ENCODE measurements at places on chromosomes 7 and 10.

- DNase-seq = no peak
Measured at GRCh38 chr10:2494399-2494798, 572.9 kb upstream of the PFKP start.

- DNase-seq = no peak
Measured at GRCh38 chr10:125011926-125012705, 70.2 kb downstream of the ZRANB1 start.

- no peak for DNase-seq
Measured at GRCh38 chr10:49616421-49617101, 2.7 kb downstream of the CHAT start.

DNA sequence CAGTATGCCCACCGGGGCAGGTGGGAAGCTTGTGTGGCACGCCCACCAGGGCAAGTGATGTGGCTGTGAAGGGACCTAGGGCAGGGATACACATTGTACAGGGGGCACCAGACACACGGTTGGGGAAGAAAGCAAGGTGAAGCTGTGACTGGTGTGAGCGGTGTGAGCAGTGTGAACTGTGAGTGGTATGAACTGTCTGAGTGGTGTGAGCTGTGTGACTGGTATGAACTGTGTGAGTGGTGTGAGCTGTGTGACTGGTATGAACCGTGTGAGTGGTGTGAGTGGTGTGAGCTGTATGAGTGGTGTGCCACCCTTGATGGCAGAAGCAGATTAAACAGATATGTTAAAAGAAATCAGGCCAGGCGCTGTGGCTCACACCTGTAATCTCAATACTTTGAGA lies 48.1 kb downstream of the DPYSL4 start:
- no peak for DNase-seq

DNA sequence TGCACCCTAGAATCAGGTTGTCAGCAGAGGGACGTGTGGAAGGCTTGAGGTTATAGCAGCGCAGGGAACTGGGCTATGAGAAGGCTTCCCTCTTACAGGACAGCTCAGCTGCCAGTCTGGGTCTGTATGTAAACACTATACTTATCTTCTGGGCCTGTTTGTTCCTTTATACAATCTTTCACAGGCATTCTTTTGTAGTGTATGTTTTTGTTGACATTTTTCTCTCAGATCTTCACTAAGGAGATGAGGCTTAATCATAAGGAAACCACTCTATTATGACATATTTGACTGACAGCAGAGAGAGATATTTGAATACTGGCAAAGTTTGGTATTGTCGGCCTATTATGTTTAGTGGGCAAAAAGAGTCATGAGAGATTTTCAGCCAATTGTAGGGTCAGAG lies 929 bp downstream of the GBF1 start:
- no peak for DNase-seq

DNA sequence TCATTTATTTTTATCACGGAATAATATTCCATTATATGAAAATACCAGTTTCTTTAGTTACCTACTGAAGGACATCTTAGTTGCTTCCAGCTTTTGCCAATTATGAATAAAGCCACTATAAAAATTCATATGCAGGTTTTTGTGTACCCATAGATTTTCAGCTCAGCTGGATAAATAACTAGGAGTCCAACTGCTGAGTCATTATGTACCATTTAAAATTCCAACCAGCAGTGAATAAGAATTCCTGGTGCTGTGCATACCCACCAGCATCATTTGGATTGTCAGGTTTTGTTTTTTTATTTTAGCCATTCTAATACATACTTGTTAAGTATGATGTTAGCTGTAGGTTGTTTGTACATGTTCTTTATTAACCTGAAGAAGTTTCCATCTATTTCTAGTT lies 14.5 kb downstream of the FAM24B start:
- DNase-seq = peak; percentile 13

DNA sequence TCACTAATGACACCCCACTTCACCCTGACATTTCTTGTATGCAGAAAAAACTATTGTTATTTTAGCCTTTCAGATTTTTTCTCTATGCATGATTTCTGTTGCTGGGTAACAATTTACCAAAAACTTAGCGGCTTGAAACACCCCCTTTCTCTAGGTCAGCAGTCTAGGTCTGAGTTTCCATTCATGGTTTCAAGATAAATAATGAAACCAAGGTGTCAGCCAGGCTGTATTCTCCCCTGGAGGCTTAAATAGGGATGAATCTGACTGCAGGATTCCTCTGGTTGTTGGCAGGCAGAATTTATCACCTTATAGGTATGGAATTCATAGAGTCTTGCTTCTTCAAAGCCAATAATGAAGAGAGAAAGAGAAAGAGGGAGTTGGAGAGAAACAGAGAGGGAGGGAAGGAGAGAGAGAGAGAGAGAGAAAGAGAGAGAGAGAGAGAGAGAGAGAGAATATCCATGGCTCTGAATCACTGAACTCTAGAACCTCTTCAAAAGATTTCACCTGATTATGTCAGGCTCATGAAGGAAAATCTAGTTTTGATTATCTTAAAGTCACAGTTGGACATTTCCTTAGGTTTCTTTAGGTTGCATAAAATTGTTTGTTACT lies 1224.6 kb upstream of the LRRTM3 start:
- DNase-seq = no peak

Data from SW 1271 (cell line).